CD4-positive, alpha-beta T cell treated with Interleukin-1 beta for 1 hour (primary cell): ENCODE measurements at places on chromosomes 1 and 21.

DNA sequence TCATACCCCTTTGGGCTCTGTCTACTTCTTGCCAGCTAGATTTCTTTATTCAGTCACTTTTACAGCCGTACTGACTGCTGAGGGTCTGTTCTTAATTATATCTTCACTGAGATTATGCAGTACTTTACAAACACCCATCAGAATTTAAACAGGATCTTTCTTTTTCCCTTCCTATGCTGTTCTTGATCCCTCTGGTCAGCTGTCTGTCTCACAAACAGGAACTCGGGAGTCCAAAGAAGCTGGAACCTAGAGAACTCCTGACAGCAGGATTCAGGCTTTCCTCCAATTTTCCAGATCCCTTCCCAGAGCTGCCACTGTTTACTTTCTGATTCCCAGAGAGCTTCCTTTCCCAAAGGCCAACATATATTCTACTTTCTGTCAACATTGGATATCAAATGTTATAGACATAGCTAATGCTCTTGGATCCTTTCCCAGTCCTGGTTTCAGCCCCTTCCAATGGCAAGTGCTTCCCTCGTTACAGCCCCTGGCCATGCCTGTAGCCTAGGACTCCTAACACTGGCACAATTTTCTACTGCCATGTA lies 59.5 kb downstream of the ATP2B4 start:
- DNase-seq = no peak

DNA sequence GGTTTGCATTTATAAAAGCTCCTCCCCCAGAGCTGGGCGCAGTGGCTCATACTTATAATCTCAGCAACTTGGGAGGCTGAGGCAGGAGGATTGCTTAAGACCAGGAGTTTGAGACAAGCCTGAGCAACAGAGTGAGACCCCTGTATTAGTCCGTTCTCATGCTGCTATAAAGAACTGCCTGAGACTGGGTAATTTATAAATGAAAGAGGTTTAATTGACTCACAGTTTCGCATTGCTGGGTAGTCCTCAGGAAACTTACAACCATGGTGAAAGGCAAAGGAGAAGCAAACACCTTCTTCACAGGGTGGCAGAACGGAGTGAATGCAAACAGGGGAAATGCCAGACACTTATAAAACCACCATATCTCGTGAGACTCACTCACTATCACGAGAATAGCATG lies 52.5 kb downstream of the ZNF684 start:
- no peak for DNase-seq

DNA sequence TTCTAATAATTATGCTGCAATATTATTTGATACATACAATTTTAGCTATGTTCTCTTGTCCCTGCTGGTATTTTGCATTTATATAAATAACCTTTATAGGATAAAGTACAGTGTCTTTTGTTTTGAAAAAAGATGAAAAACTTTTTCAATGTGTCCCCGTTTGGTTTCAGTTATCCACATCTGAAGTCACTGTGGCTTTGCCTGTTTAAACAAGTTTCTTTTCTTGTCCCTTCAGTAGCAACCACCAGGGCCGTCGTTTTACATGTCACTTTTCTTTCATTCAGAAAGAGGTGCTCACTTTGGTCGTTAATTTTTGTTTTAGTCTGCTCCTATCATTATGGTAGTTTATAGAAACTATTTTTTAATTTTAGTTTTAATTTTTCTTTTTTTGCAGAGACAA lies 41.4 kb downstream of the RABGAP1L start:
- DNase-seq = no peak

DNA sequence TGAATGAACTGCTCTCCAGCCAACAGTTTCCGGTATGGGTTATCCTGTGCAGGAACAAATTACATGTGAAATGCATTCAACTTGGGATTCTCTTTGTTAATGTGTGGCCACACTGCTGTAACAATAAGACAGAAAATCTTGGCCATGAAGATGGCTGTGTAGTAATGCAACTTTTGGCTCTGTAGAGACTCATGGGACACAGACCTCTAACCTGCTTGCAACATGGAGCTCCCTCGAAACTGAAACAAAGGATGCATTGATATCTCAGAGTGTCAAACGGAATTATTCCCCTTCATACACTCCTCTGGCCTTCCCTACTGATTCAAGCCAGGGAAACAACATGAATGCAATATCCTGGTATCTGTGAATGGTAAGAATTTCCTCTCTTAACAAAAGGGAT lies 559.3 kb upstream of the ZRANB2 start:
- DNase-seq = no peak

DNA sequence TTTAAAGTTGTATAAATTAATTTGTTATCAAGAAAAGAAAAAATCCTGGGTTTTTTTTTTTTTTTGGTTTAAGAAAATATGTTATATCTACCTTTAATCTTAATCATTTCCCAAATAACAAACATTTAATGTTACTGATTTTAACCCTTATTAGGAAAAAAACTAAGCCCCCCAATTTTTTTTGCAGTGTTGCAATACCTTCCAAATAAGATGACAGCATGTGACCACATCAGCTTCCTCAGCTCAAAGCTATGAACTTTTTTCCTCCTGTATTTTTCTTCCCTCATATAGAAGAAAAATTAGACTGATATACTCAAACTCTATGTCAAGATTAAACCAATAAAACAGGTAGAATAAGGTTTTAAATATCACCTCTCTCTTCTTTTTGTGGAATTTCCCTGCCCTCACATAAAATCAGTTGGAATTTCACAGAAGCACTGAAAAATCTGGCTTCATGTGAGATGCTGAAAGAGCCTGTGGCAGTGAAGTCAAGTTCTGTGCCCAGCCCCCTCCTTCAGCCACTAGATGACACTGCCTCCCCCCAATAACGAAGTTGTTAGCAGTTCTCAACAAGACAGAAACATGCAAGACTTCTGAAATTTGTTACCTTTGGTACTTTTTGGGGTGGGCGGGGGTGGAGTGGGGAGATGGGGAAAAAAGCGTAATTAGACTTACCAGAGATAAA lies 9.6 kb upstream of the SMYD2 start:
- DNase-seq = no peak

GRCh38 chr1:111480674-111481073 lies 6.9 kb downstream of the C1orf162 start:
- no peak for DNase-seq

- DNase-seq = no peak
Observed at GRCh38 chr1:171298696-171299095, 15.3 kb upstream of the FMO4 start.

DNA sequence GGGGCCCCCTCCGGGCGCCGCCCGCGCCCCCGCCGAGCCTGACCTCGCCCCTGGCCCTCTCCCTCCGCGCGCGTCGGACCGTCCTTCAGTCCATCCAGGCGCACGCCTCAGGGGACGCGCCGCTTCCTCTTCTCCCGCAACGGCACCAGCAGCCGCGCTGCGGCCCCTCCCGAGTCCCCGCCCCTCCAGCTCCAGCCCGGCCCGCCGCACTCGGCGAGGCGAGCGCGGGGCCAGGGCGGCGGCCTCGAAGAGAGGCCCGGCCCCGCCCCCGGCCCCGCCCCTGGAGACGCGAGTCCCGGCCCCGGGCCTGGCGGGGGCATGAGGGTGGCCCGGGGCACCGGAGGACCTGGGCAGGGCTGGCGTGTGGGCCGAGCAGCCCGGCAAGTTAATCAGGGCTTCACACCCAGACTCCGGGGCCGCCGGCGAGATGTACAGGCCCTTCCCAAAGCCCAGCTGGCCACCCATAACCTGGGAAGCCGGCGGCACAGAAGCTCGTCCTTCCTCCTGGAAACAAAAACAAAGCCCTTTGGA lies at the start of gene IGSF3:
Gene IGSF3 (minus strand): TSS at position 159 of the 531 bp plus-strand sequence. CDS start 1,407 bp downstream, outside the sequence.
- peak; percentile 59 for DNase-seq

DNA sequence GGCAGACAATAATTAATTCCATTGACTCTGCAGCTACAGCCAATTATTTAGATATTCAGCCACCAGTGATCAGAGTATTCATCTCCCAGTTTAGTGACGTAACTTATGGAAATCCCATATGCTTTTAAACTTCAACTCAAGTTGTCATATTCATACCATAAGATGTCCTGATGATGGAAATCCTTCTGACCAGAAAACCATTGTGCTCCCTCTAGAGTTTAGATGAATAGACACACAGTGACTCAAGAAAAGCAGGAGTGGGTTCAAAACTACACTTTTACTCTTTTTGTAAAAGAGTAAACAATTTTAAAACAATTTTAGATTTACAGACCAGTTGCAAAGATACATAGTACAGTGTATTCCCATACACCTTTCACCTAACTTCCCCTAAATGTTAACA lies 463.7 kb downstream of the KCNT2 start:
- DNase-seq = no peak

GRCh38 chr1:99098589-99098988 lies 93.9 kb upstream of the PLPPR5 start:
- DNase-seq = no peak

DNA sequence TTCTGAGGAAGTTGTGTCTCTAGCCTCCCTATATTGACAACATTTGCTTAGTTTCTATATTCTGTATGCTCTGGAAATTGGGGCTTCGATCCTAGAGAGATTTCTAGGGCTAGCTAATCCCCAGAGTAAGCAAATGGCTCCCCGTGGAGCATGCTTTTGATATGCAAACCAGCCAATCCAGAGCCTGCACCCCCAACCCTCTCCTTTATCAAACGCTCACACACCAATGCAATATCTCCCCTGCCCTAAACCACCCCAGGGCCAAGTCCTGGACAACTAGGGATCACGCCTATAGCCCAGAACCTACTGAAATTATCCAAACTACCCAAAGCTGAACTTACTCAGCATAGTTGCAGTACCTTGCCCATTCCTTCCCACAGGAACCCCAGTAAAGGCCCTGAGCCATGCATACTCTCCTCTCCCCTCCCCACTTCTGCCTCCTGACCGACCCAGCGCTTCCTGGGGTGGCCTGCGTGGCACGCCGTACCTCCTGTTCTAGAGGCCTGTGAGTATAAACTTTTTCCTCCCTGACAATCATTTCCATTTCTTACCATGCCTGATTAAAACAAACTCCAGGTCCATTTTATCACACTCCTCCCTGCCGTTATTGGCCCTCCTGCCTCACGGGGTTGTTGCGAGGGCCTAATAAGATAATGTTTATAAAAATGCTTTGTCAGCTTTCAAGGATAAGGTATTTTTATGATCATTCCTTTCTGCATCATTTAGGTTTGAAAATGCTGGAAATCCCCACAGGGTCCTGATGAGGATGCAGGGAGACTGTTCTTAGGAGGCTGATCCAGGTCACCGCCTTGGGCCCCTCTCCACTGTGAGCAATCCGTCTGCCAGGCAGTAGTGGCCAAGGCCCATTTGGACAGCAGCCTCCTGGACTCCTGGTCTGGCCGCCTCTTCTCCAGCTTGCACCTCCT lies 102.7 kb downstream of the TENT5C start:
- DNase-seq = no peak

- DNase-seq = no peak
Observed at GRCh38 chr1:96214982-96215381, 506.6 kb upstream of the PTBP2 start.

DNA sequence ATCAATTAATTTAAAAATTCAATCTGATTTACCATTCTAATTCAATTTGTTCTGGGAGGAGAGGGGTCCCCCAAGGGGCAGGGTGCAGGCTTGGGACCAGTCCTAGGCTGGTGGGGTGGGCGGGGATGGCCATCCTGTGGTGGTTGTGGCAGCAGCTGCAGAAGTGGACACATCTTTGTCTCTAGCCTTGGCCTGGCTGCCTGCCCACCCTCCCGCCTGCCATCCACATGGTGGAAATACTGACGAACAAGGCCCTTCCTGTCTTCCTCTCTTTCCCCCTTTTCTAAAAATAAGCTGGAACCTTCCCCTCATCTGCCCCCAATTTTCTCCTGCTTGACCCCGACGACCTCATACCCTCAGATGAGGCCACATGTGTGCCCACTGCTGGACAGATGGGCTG lies 130.9 kb downstream of the FOXD2 start:
- no peak for DNase-seq

GRCh38 chr1:78527706-78528105 lies 36.9 kb downstream of the PTGFR start:
- DNase-seq = no peak

- no peak for DNase-seq
Observed at GRCh38 chr1:53899708-53900107, 5.7 kb downstream of the DIO1 start.

- no peak for DNase-seq
Observed at GRCh38 chr1:35866991-35867390, 16.0 kb upstream of the AGO1 start.

DNA sequence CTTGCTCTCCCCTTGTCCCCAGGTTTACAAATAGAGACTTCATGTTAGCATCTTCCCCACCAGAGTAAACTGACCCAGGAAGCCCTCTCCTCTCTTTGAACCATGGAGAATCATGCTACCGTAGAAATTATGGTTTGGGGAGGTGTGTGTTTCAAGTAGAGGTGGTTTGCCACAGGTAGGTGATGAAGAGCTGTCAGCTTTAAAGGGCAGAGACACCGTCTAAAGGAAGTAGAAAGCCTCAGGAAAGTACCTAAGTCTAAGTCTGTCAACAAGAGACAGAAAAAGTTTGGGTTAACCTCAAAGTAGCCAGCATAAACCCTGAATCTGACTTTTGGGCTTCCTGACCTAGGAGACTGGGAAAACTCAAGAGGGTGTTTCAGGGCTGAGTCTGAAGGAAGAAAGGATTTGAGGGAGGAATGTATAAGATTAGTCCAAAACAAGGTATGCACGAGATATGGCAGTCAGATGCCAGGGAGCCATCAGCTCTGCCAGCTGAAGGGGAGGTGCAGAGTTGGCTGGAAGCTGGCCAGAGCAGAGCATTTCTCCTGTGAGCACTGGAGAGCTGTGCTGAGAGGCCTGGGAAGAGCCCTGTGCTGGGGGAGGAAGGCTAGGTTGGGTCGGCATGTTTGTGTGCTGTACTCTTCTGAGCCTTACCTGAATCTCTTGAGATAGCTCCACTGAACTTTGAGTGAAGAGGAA lies 14.3 kb downstream of the ADAMTSL4 start:
- peak; percentile 66 for DNase-seq

DNA sequence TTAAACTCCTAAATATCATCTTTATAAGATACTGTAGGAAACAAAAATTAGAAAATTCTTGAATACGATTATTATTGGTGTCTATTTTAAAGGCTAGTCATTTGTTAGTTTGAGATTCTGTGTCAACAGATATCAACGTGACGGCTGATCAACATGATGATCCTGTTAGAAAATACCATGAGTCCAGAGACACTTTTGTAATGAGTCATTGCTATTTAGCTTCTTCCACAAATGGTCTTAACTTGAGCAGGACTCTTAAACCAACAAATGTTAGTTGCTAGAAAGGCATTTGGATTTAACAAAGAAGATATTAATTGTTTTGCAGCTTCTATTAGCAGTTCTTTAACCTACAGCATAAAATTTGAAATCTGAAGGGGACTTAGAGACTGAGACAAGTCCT lies 131.2 kb downstream of the TGFB2 start:
- DNase-seq = no peak

GRCh38 chr1:100989306-100990077 lies 36.1 kb downstream of the DPH5 start:
- no peak for DNase-seq

DNA sequence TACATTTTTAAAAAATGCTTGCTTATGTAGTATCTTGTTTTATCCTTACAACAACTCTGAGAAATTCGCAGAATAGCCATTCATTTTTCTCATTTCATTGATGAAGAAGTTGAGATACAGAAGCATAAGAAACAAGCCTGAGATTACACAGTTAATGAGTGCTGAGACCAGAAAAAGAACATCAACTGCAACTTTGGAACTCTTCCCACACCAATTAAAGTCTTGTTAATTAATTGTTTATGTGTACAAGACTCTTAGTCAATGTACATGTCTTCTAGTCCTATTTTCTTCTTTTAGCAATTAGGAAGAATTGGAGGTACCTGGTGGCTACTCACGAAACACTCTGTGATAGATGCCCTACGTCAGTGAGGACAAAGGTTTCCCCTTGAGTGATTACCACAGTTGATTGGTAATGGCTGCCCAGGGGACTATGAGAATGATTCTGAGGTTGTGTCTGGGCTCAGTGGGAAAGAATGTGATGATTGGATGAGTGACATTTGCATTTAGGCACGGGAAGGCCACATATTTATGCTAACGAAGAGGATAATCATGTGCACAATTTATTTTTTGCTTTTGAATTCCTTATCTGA lies 187.4 kb upstream of the KCNK2 start:
- no peak for DNase-seq
